ENCODE measurements at places on chromosomes 2 and 18. TPM values are rescaled to one million over a fixed set of nuclear protein-coding genes. Genes with fewer than 3 reads are reported as not detected.

CCBE1 gene
- total RNA-seq = 3.0 TPM

SMPD4 gene
- 29.7 TPM for total RNA-seq

GPR17 gene
- not detected for total RNA-seq

CNRIP1 gene
- total RNA-seq = 27.6 TPM

GREB1 gene
- 15.4 TPM for total RNA-seq

OXER1 gene
- 2.2 TPM for total RNA-seq

HPCAL1 gene
- total RNA-seq = 21.6 TPM

DNAH6 gene
- total RNA-seq = 0.46 TPM

GALR1 gene
- total RNA-seq = 0.05 TPM

Measured in posterior vena cava (tissue), 2 donors.